ENCODE measurements at places on chromosomes 1 and 21.

DNA sequence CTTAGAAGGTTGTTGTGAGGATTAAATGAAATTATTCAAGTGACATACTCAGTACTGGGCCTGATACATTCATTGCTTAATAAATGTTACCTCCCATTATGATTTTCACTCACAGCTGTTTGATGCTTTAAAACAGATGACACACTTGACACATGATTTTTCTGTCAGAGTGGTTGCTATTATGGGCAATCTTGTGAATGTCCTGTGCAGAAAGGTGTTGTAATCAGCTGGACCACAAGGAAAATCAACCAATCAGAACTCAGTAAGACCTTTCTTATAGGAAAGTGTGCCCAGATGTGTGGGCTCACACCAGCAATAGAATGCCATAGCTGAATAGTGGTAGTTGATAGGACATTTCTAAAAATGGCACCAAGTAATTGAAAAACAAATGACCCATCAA lies 23.5 kb downstream of the GJA5 start:
- no peak for ATAC-seq

GRCh38 chr21:37711286-37711829 lies 204.9 kb downstream of the KCNJ6 start:
- ATAC-seq, result no peak

GRCh38 chr1:21154717-21155116 lies 22.0 kb downstream of the EIF4G3 start:
- no peak for ATAC-seq

DNA sequence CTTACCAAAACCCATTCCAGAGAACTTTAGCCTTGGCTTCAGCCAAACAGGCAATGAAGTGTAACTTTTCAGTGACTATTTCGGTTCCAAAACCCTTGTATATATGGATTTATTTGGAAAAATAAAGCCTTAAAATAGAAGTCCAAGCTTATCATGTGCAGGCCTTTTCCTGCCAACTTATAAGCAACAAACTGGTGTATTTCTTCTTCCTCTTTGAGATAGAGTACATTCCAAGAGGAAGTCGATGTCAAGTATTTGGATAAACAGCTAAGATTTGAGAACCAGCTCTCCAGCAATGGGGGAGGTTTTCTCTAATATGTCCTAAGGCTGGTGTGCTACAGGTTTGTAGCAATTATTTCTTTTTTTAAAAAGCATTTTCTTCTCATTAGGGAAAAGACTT lies 407.8 kb downstream of the DUSP10 start:
- no peak for ATAC-seq

- no peak for ATAC-seq
Measured at GRCh38 chr1:64166629-64167028, 36.8 kb upstream of the UBE2U start.

- ATAC-seq, result no peak
Measured at GRCh38 chr1:66311092-66311491, 222.9 kb upstream of the SGIP1 start.

Data from SK-N-SH treated with all-trans-retinoic acid at 6 μM for 48 hours (cell line).